HS-27A (cell line): ENCODE measurements at places on chromosomes 16 and 17.

GRCh38 chr17:34703533-34703932, 124.2 kb downstream of the TMEM132E start:
- DNase-seq: no peak

DNA sequence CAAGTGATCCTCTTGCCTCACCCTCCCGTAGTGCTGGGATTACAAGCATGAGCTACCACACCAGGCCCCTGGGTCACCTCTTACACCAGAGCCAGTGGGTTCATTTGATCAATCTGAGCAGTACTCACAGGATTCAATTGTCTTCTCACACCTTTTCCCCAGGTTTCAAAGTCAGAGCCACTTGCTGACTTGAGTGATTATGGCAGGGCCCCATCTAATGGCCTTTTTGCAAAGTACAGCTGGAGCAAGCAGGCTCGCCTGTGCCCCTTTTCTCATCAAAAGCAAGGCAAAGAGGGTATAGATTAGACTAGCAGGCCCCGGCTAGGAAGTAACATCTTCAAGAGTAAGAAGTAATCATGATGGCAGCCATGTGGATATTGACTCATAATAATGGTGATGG, 114.8 kb upstream of the NOL11 start:
- DNase-seq: no peak

- no peak for DNase-seq
These were observed 144.8 kb downstream of the GSG1L start for GRCh38 chr16:27918755-27919154.

GRCh38 chr17:6666077-6666521, 14.5 kb downstream of the C17orf100 start:
- peak; percentile 22 for DNase-seq

DNA sequence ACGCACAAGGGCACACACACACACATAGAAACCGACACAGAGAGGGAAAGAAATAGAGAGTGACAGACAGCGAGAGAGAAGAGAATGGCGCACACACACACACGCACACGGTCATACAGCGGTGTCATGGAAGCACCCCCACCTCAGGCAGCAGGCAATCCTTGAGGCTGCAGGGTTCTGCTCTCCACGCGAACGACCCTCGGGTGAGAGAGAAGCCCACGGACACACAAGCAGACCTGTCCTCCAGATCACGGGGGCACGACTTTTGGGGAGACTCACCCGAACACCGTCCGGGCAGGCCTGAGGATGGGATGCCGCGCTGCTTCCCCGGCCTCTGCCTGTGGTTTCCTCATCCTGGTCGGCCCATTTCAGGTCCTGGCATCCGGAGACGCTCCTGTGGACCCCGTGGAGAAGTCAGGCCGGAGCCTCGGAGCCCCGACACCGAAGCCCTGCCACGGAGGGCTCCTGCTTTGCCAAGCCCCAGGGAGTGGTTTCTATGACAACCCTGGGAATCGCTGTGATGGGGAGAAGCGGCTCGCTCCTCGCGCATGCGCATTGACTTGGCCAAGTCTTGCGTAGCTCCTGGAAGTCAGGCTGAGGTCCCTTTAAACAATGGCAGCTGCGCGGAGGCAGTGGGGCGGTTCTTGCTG, 118.2 kb upstream of the KCNJ18 start:
- DNase-seq: no peak

DNA sequence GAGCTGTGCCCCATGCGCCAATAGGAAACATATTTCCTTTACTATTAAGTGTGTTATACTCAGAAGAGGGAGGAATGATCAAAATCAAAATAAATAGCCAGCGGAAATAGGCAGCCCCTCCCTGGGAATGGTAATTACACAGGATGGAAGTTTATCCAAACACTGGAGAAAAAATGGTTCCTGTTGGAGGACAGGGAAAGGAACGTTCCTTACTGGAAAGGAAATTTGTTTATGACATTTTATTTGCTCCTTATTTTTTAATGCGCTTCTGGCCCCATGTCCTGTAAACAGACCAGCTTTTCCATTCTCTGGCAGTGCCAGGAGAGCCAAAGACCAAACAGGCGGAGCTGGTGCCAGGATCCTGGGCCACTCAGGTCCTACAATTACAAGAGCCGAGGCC, 273.7 kb downstream of the SOX9 start:
- DNase-seq: no peak

GRCh38 chr16:58654560-58655214, 25.1 kb upstream of the CNOT1 start:
- no peak for DNase-seq

DNA sequence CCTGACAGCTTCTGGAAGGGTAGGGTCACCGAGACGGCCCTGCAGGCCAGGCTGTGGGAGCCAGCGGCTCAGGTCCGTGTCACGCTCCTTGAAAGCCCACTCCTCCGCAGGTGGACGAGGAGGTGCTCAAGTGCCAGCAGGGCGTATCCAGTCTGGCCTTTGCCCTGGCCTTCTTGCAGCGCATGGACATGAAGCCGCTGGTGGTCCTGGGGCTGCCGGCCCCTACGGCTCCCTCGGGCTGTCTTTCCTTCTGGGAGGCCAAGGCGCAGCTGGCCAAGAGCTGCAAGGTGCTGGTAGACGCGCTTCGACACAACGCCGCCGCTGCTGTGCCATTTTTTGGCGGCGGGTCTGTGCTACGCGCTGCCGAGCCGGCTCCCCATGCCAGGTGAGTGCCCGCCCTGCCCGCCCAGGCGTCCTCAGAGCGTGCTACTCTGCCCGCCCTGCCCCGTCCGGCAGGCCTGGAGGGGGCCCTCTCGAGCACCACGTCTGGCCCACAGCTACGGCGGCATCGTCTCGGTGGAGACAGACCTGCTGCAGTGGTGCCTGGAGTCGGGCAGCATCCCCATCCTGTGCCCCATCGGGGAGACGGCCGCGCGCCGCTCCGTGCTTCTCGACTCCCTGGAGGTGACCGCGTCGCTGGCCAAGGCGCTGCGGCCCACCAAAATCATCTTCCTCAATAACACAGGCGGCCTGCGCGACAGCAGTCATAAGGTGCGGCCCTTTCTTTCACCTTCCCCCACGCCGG, 1.3 kb downstream of the NAGS start:
- DNase-seq: no peak

GRCh38 chr16:81451753-81452680, 7.4 kb downstream of the CMIP start:
- no peak for DNase-seq

DNA sequence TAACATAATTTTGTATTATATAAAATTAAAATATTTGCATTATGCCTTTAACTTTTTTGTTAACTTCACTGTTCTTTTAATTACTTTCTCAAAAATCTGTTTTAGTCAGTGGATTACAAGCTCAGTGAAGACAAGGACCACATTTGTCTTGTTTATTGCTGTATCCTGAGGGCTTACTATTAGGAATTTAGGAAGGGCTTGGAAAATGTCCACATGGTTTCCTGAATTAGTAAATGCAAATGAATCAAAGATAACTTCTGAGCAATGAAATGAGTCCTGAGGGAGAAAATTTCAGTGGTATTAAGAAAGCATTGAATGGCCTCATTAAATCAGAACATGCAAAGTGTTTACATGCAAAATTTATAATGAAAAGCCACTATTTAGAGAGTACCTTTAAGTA, 1293.2 kb upstream of the GOT2 start:
- no peak for DNase-seq

DNA sequence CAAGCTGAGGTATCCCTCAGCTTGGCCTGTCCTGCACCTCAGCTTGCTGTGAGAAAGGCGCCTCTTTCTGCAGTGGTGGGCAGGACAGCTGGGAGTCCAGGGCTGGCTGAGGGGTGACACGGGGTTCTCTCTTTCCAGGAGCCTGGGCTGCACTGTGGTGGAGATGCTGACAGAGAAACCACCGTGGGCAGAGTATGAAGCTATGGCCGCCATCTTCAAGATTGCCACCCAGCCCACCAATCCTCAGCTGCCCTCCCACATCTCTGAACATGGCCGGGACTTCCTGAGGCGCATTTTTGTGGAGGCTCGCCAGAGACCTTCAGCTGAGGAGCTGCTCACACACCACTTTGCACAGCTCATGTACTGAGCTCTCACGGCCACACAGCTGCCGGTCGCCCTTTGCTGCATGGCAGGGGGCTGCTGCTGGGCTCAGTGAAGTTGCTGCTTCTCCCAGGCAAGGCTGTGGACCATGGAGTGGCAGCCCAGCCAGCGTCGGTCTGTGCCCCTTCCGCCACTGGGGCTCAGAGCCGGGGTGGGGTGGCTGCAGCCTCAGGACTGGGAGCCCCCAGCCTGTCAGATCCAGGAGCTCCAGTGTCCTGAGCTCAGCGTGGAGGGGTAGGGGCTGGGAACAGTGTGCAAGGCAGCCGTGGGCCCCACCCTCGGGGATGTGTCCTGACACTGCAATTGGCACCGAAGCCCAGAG, 6.4 kb downstream of the LIMD2 start:
- DNase-seq: no peak

GRCh38 chr17:31533546-31534155, 142.2 kb downstream of the RAB11FIP4 start:
- peak; percentile 33 for DNase-seq

GRCh38 chr16:89097392-89097772, 3.7 kb downstream of the ACSF3 start:
- no peak for DNase-seq

DNA sequence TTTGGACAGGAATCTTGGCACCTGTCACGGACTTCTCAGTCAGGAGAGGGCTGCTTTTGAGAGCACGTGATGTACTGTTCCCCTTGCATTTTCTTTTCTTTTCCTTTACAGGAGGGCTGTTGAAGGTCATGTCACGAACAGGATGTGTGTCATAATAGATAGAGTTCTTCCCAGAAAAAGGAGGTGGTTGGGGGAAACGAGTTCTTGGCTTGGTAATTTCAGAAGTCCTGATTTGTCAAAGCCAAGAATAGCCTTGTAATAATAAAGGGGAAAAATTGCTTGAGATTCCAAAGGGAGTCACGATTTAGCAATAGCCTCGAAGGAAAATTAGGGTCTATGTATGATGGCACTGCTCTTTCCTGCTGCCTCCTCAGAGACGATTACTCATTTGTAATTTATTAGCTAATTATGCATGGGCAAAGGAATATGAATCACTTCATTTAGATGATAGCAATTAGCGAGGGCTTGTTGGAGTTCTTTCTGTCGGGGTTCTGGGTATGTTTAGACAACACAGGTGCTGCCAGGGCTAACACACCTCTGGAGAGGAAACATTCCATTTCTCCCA, 277.7 kb upstream of the N4BP1 start:
- DNase-seq: no peak

GRCh38 chr16:2769675-2770056, 7.4 kb downstream of the ELOB start:
- DNase-seq: no peak

- DNase-seq: no peak
These were observed 1.6 kb downstream of the NDUFB10 start for GRCh38 chr16:1960665-1961630.

GRCh38 chr17:56808503-56808902, 25.2 kb downstream of the C17orf67 start:
- DNase-seq: no peak

- no peak for DNase-seq
These were observed 221.1 kb upstream of the HSBP1 start for GRCh38 chr16:83586461-83587200.

DNA sequence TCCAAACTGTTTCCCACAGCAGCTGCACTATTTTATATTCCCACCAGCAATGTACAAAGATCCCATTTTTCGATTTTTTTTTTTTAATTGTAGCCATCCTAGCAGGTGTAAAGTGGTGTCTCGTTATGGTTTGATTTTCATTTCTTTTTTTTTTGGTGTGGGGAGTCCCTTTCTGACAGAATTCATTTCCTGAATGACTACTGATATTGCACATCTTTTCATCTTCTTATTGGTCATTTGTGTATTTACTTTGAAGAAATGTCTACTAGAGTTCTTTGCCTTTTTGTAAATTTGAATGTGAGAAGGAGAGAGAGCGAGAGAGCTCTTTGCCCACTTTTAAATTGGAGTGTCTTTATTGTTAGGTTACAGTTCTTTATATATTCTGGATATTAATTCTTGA, 14.0 kb downstream of the CYB5B start:
- no peak for DNase-seq
